NCI-H1436 treated with DMSO at 0.1 percent for 48 hours (cell line): ENCODE measurements at places on chromosomes 11 and 22.

DNA sequence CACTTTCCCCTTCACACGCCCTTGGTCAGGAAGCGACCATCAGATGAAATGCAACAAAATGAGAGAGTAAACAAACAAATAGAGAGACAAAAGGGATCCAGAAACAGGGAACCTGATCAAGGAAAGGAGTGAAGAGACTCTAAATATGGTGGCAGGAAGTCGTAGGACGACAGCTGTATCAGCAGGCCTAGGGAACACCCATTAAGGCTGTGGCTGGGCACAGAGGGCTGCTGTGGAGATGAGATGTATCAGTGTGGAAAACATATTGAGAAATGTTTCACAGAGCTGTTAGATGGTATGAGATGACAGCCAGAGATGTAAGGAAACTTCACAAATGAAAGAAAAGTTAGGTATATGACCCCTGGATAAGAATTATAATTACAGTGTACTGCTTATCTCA lies 155.8 kb upstream of the MTMR2 start:
- no peak for DNase-seq

GRCh38 chr11:64207256-64208085 lies 950 bp downstream of the FERMT3 start:
- no peak for DNase-seq

DNA sequence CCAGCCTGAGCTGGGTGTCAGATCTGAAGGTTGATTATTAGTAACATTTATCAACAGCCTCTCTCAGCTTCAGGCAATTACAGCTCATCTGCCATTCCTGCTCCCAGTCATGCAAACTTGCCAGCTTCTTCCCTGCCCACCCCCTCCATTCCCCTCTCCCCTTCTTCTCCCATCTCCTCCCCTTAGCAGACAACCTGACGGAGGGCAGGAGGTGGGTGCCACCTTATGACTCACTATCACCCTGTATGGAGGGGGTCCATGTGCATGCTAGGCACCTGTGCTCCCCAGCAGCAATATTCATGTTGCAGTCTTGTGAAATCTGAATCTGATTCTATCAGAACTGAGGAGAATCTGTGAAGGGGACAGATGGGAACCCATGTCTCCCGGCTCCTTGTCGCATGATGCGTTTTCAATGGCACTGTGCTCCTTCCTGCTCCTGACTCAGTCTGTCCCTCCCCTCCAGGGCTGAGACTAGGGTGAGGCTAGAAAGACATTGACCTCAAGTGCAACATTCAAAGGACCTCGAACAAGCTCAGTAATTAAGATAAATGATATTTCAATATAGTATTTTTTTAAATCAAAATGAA lies 46.3 kb upstream of the TUB start:
- DNase-seq: no peak

- no peak for DNase-seq
Measured at GRCh38 chr11:66856496-66857233, at the start of gene LRFN4. Gene LRFN4, plus strand, starts transcription at chr11:66857064. Its CDS starts 681 bp downstream, at chr11:66857745.

DNA sequence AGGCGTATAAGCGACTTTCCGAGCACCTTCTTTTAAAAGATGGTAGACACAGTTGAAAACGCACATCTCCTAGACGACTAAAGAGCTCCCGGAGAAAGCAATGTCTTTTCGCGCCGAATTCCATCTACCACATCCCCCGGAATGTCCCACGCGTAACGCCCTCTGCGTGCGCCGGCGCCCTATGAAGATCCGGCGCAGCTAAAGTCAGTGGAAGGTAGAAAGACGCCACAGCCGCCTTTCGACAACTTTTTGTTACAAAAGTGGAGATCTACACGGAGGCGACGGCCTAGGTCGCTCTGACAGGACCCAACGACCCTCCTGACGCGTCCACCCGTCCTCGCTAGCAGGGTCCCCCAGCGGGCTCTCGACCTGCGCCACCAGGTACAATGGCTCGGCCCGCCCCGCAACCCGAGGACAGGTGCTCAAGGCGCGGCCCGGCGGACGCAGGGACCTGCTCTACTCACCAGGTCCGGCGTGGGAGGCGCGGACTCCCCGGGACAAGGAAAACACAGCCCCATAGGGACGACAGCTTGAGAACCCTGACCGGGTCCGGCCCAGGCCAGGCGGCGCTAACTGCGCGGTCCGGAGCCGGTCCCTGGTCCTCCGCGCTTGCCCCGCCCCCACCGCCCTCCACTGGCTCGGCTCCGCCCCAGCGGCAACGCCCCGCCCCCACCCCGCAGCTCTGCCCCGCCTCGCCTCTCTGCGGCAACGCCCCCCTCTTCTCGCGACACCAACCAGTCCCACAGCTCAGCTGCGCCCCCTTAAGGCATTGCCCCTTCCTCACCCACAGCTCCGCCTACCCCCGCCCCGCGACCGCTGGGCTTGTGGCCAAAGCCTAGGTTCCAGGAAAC lies at the start of gene SVIP:
Gene SVIP, minus strand, starts transcription at position 571 of the 851 bp plus-strand sequence. Its CDS starts 53 bp downstream, at position 518.
- DNase-seq: peak; percentile 69

GRCh38 chr22:27467711-27468110 lies 333.8 kb downstream of the MN1 start:
- DNase-seq: no peak

- no peak for DNase-seq
Measured at GRCh38 chr22:17131686-17132085, 10.5 kb upstream of the TMEM121B start.

- no peak for DNase-seq
Measured at GRCh38 chr22:49760630-49761571, 66.8 kb downstream of the BRD1 start.
